ENCODE measurements at places on chromosomes 5 and 9. TPM values are rescaled to one million over a fixed set of nuclear protein-coding genes. Genes with fewer than 3 reads are reported as not detected.

The IL4 gene
- not detected for total RNA-seq

The UBAC1 gene
- 22.1 TPM for total RNA-seq

The SPATA31C1 gene
- total RNA-seq, result not detected

The ZNG1A gene
- total RNA-seq, result 30.9 TPM

DNA sequence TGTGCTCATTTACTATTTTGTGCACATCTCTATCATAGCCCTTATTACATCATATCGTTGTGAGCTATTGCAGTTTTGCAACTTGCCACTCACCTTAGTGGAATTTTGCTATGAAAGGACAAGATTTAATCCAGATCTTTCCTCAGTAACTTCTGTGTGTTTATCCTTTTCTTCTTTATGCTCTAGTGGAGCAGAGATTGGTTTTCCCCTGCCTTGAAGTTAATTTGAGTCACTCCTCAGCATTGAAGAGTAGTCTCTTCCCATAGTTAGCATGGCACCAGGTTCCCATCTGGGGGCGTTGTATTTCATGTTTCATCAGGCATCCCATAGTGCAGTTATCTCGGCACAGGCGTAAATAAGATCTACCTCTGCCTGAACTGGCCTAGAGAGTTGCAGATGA is 510.4 kb downstream of the PSAT1 start:
- peak; percentile 93 for DNase-seq

The IL9 gene
- not detected for total RNA-seq

- no peak for DNase-seq
These were observed 12.9 kb downstream of the OR2V2 start for GRCh38 chr5:181160152-181160754.

- DNase-seq, result no peak
These were observed 614.7 kb downstream of the ISL1 start for GRCh38 chr5:51997949-51998348.

GRCh38 chr9:110142253-110142652 is 65.7 kb downstream of the C9orf152 start:
- DNase-seq, result no peak

GRCh38 chr9:130222833-130223232 is 42.7 kb upstream of the HMCN2 start:
- DNase-seq, result no peak

- no peak for DNase-seq
These were observed 310.3 kb upstream of the ISL1 start for GRCh38 chr5:51072937-51073336.

DNA sequence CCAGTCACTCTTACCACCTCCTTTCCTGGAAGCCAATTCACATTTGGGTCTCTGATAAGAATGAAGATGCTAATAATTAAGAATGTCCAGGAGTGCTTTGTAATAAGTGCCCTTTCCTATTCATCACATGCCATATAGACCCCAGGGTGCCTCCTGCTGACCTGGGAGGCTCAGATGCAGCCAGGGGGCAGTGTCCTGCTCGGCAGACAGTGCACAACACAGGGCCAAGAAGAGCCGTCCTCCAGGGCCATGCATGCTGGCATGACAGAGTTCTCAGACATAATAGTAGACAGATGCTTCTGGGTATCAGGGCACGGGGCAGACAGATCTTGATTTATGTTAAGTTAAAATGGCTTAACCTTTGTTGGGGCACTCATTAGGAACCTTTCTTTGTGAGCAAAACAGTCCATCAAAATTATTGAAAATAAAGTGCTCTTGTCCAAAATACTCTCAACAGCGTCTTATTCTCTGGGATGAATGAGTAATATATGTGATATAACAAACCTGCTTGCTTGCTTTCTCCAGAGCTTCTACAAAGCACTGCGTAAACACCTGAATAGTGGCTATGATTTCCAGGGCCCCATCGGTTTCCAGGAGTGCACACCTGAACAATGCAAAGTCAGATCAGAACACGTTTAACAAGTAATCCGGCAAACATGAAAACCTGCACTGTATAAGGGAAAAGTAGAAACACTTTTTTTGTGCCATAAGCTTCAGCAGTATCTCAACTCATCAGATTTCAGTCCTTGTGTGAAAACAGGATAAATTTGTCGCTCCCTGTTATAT is 192.7 kb downstream of the FANCC start:
- no peak for DNase-seq

DNA sequence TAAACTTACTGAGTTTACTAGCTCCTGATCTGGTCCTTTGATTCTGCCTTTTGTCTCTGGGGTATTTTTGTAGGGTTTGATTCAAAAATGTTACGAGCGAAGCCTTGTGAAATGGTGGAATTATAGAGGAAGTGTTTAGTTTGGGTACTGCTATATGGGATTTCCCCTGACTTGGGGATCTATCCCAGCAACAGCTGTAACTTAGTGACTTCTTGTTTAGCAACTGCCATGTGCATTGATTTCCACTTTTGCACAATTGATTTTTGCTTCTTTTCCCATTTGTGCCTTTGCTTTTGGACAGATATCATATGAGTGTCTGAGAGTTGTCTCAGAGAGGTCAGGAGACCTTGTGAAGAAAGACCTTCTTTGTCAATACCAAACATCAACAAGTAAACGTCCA is 248.5 kb upstream of the DAP start:
- no peak for DNase-seq

The TEX48 gene
- not detected for total RNA-seq

- DNase-seq, result no peak
These were observed 165.5 kb downstream of the TLR4 start for GRCh38 chr9:117869712-117870111.

The MYO10 gene
- 79.5 TPM for total RNA-seq

DNA sequence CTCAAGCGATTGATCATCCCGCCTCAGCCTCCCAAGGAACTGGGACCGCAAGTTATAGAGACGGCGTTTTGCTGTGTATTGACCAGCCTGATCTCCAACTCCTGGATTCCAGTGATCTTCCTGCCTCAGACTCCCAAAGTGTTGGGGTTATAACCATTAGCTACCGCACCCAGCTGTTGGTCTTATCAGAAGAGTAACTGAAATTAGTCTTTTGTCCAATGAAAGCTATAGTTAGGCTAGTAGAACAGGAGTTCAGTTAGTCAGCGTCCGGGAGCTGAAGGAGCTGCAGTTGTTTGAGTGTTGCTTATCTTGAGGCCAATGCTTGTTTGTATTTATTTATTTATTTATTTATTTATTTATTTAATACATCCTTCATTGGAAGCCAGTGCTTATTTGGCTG is 3.2 kb upstream of the MIGA2 start:
- DNase-seq, result no peak

DNA sequence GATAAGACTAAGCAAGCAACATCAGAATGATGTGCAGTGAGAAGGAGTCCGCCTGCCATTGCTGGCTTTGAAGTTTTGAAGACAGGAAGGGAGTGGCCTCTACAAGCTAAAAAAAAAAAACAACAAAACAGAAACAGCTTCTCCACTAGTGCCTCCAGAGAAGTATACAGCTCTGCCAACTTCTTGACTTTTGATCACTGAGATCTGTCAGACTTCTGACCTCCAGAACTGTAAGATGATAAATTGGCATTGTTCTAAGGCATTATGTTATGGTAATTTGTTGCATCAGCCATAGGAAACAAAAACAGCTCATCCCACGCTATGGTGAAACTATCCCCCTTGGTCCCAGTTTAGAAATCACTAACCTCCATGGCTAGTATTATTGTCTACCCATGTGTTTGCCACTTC is 131.0 kb upstream of the VCAN start:
- no peak for DNase-seq

- no peak for DNase-seq
These were observed 426.1 kb downstream of the RAB3C start for GRCh38 chr5:59008816-59009473.

GRCh38 chr5:11378461-11378860 is 525.8 kb downstream of the CTNND2 start:
- no peak for DNase-seq

The SLC22A4 gene
- total RNA-seq, result 1.6 TPM

The GPR150 gene
- 0.69 TPM for total RNA-seq

GRCh38 chr9:79592726-79593493 is 21.1 kb downstream of the TLE4 start:
- no peak for DNase-seq

GRCh38 chr9:79824265-79824664 is 252.5 kb downstream of the TLE4 start:
- no peak for DNase-seq

The TMEM215 gene
- total RNA-seq, result not detected

GRCh38 chr9:136726118-136726517 is 13.7 kb downstream of the DIPK1B start:
- DNase-seq, result peak; percentile 24

GRCh38 chr5:159788835-159789331 is 127.4 kb upstream of the ADRA1B start:
- DNase-seq, result no peak

DNA sequence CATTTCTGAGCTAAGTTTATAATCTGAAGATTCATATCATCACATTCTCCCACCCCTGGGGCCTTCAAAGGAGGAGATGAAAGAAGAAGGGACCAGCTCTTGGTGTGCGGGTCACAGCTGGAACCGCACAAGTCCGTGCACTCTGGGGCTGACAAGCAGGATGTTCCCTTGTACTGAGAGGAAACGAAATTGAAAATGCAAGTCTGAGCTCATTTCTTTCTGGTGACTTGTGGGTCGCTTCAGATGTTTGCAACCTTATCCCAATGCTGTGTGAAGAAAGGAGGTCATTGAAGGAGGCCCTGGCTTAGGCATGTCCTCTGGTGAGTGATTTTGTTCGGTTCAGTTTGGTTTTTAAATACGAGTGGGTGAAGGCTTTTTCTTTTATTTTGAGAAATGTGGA is 59.6 kb downstream of the C9orf152 start:
- DNase-seq, result no peak

DNA sequence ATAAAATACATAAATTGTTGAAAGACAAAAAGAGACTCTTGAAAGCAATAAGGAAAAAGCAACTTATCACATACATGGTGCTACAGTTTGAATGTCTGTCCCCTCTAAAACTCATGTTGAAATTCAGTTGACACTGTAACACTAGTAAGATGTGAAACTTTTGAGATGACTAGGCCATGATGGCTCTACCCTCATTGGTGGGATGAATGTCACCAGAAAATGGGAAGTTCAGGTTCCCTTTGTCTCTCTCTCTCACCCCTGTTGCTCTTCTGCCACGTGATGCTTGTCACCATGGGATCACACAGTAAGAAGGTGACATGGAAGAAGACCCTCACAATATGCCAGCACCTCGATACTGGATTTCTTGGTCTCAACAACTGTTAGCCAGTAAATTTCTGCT is 50.3 kb upstream of the SPTLC1 start:
- DNase-seq, result no peak

All from renal cortical epithelial cell (primary cell).